ENCODE measurements at places on chromosomes 12 and 14.

DNA sequence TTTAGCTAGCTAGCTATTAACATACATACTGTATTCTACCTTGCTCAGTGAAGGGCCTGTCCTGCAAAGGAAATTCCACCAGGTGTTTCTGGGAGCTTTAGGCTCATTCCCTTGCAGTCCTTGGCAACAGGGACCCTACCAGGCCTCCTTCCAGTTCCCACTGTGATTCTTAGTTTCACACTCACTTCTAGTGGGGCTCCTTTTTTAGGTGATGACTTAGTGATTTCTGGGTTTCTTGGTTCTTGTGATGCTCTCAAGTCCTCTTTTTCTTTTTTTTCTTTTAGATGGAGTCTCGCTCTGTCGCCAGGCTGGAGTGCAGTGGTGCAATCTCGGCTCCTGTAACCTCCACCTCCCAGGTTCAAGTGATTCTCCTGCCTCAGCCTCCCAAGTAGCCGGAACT is 10.4 kb upstream of the STRN3 start:
- DNase-seq, result no peak

GRCh38 chr12:107243341-107243740 is 150.0 kb upstream of the CRY1 start:
- no peak for DNase-seq

GRCh38 chr12:110342157-110342556 is 61.1 kb downstream of the ATP2A2 start:
- DNase-seq, result no peak

GRCh38 chr14:64656986-64657385 is 47.2 kb upstream of the PLEKHG3 start:
- DNase-seq, result no peak

DNA sequence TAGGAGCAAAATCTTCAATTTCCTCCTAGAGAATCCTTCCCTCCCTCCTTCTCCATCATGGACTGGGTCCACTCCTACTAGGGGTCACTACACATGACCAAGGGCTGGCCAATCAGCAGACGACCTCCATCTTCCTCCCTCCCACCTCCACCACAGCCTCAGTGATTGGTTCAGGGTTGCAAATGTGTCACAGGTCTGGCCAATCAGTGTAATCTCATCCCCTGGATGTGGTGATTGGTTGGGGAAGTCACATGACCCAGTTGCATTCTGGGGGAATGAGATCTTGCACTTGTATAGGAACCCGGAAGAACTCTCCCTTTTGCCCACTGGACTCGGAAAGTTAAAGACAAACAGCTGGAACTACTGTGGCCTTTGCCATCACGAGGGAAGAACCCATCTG is 169.2 kb downstream of the PIWIL1 start:
- DNase-seq, result no peak

DNA sequence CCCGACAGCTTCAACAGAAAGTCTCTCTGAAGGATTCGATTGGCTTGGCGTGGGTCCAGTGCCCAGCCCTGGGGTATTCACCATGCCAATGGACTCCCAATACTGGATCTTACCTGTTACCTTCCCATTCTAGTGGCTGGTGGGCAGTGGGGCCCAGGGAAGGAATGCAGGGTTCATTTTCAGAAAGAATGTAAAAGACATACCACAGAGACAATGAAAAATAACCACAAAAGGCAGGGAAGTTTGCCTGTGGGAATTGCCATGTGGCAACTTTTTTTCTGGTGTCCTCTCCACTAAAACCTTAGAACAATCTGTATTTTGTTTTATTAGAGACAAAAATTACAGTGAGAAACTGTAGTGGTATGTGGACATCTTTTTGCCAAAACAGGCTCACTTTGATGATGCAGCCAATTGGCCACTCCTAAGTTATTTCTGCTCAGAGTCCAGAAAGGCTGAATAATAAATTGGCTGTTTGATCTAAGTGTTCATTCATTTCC is 55.2 kb downstream of the PTGER2 start:
- DNase-seq, result no peak

- no peak for DNase-seq
These were observed 29.3 kb upstream of the PDE3A start for GRCh38 chr12:20339060-20339459.

DNA sequence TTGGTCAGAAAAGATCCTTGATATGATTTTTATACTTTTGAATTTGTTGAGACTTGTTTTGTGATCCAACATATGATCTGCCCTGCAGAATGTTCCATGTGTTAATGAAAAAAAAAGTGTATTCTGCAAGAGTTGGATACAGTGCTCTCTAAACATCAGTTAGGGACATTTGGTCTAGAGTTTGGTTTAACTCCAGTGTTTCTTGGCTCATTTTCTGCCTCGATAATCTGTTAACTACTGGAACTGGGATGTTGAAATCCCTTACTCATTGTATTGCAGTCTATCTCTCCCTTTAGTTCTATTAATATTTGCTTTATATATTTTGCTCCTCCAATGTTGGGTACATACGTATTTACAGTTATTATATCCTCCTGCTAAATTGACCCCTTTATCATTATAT is 18.3 kb upstream of the TXNRD1 start:
- no peak for DNase-seq

DNA sequence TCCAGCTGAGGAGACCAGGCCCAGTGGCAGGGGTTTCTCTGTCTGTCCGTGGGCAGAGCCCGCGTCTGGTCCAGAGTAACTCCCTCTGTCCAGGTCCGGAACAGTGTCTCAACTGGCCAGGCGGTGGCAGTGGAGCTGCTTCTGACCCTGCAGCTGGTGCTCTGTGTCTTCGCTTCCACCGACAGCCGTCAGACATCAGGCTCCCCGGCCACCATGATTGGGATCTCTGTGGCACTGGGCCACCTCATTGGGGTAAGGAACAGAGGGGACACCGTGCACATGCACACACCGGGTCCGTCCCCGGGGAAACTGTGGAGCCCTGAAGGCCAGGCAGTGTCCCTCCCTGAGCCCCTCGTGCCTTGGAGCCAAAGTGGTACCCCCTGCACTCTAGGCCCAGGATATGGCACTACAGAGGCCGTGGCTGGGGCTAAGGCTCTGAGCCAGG is 1.5 kb downstream of the AQP6 start:
- DNase-seq, result no peak

DNA sequence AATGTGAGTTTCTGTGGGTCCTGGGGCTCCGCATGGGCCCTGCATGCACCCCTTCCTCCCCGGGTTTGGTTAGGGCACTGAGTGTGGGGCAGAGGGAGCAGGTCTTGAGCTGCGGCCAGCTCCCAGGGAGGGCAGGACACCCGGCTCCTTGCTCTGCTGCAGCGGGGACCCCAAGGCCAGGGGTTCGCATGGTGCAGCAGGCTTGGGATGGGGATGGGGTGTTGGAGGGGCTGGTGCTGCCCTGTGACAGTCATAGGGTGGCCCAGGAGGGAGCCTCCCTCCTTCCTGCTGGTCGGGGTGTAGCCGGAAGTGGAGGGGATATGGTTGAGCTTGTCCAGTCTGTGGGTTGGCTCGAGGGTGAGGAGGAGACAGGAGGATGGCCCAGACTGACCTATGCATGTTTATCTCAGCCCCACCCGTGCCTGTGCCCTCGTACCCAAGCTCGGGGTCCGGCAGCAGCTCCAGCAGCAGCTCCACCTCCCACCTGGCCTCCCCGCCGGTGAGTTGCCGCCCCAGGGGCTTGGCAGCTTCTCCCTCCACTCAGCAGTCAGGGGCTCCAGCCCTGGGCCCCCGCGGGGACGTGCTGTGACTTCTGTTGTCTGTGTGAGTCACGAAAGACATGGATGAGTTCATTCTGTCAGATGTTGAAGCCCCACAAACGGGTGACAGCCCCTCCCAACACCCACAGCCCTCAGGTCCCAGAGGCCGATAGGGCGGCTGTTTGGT is 16.0 kb downstream of the ULK1 start:
- no peak for DNase-seq

DNA sequence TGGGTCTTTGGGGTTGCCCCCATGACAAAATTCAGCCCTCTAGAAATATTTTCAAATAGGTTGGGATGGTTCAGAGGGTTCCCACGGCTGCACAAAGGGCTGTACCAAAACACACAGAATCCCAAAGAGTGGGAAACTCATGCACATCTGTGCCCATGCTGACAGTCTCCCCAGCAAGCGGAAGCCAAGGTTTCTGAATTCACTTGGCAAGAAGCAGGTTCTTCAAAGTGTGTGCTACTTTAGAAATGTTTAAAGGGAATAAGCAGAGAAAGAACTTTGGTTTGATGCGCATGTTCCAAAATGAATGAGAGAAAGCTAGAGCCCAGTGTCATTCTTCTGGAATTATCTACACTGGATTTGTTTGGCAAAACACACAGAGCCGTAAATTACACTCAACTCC is 46.7 kb downstream of the FOXN3 start:
- DNase-seq, result no peak

DNA sequence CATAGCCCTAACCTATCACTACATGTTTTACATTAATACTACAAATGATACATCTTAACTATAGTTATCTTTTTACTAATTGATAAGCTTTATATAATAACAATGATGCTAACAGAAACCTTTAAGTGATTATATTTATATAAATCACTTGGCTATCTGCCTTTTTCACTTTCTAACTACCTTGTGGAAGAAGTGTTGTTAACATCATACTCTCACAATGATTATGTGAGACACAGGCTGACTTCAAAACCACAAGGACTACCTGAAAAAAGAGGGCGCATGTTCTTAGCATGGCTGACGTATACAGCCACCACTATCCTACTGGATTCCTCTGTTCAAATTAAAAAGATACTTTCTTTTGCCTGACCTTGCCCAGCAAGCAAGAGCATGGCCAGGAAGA is 135.3 kb upstream of the SOX5 start:
- no peak for DNase-seq

DNA sequence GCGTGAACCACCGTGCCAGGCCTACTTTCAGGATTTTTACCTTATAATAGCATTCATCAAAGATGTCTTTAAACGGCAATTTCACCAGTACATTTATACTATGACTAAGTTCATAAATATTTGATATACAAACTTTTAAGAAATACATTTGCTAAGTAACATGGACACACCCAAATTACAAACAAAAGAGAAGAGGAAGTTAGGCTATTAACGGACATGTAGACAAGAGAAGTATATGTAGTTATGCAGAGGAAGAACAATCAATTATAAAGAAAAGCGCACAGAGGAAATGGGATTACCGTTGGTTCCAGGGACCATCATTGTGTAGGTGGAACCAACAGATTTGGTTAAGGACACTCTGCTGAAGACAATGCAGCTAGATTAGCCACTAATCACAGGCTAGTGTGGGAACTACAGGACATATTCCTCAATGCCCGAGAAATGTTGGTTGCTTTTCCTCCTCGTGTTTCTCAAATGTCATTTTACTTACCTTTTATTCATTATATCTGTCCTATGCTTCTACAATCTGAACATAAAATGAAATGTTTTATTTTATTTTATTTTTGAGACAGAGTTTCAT is 24.0 kb upstream of the PKP2 start:
- DNase-seq, result no peak

DNA sequence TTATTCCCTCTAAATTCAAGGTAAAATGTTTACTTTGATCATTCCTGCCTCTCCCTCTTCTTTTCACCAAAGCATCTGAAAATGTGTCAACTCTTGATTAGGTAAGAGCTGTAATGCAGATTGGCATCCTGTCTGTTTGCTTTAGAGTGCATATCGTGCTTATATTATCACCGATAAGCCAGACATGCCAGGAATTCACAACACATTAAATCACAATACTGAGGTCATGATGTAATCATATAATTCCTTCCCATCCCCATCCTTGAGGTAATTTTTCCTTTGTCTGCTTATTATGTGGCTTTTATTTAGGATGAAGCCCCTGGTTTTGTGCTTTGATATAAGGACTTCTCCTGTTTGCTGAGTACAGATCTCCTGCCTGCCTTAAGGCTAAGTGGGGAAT is 10.2 kb downstream of the DDX47 start:
- no peak for DNase-seq

DNA sequence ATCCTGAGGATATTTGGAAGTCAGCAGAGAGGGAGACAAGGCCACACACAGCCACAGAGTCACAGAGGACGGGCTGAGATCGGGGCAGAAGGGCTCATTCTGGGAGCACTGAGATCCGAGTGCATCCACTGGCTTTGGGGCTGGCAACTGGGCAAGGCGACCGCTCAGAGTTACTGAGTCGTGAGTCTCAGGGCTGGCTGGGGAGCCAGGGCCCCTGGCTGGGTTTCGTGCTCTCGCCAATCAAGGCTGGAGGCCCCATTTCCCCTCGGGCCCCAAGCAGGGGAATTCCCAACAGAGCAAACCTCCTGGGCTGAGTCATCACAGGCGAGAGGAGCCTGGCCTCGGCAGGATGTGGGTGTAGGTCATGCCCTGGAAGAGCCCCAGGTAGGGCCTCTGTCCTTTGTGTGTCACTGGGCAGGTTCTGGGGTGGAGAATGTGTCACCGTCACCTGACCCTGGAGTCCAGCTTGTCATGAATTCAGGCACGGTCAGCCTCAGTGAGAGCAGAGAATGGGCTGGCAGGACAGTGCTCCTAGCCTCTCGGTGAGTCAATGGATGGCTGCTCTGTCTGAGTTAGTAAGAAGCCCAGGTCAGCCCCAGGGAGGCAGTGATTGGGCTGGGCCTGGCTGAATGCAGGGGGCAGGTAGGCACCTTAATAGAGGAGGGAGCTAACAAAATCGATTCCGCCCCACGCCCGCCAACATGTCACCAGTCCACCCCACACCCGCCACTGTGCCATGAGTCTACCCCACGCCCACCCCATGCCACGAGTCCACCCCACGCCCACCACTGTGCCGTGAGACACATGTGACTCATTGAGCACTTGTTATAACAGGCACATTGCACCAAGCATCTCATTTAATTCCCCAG is 16.9 kb downstream of the ASB2 start:
- DNase-seq, result peak; percentile 95

GRCh38 chr14:96564389-96564788 is 62.2 kb downstream of the PAPOLA start:
- no peak for DNase-seq

DNA sequence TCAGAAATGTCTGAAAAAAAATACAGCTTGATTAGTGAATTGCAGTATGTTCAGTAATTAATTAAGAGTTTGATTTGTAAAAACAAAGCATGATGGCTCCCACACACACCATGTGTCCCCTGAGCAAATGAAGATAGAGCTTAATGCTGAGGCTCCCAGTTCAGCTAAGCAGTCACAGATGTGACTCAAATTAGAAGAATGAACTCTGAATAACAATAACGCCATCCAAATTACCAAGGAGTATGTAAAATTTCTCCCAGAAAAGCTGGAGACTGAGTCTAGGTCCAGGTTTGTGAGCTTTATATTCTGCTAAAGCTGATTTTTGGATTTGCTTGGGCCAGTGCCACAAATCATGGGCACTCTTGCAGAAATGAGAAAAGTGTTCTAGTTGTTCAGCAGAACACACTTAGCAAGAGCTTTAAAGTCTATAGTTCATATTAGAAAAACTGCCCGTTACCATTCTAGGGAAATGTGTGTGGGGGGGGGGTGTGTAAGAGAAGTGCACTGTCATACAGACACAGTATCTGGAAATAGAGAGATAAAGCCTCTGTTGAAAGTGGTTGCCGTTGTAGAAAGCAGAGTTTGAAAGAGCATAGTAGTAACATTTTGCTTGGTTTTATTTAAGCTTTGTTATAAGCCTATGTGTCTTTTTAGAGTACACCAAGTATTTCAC is 253.1 kb downstream of the BCAT1 start:
- DNase-seq, result no peak

DNA sequence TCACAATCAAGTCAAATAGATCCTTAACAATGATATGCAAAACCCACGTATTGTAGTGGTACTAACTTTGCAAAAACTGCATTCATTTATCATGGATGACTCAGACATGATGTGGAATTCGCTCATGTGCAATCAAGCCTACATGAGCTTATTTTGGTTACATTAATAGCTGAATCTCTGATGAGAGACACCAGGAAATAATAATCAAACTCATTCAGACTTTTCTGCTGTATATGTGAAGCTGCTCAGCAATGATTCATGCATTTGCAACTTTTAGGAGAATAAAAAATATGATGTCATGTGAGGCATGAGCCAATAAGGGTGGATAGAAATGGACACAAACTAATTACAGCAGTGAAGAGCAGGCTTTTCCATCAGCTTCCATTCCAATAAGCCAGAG is 1075.8 kb upstream of the TMEM132C start:
- DNase-seq, result no peak
